H1 (cell line): ENCODE measurements at places on chromosomes 3 and 15.

DNA sequence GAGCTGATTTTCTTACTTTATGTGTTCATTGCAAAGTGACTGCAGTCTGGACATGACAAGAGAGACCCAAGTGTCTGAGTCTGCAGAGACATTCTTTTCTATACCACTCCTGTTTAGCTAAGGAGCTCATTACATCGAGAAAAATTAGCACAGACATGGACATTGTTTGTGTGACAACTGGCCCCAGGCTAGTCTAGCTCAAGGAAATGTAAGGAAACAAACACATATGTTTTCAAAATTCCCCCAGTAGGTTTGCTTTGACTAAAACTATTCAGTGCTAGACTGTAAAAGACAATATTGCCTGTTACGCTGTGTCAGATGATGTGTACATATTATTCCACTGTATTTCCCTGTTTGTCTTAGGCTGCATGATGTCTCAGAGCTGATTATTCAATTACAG lies 40.9 kb downstream of the TPRG1 start:
- no peak for DNase-seq

- DNase-seq, result no peak
These were observed 32.5 kb upstream of the SIN3A start for GRCh38 chr15:75483961-75484360.

DNA sequence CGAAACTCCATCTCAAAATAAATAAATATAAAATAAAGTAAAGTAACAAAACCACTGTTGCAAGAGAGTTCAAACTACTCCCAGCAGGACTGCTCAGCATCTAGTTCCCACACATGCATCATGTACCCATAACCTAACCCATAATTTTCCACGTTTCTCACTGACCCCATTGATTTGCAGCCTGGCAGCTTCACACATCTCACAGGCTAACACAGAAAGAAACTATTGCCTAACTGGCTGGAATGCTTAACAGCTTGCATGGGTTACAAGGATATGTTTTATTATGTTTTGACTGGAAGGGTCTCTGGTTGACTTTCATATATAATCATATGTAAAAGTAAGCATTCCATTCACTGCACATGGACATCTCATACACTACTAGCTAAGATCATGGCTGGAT lies 55.6 kb upstream of the TBC1D23 start:
- DNase-seq, result no peak

DNA sequence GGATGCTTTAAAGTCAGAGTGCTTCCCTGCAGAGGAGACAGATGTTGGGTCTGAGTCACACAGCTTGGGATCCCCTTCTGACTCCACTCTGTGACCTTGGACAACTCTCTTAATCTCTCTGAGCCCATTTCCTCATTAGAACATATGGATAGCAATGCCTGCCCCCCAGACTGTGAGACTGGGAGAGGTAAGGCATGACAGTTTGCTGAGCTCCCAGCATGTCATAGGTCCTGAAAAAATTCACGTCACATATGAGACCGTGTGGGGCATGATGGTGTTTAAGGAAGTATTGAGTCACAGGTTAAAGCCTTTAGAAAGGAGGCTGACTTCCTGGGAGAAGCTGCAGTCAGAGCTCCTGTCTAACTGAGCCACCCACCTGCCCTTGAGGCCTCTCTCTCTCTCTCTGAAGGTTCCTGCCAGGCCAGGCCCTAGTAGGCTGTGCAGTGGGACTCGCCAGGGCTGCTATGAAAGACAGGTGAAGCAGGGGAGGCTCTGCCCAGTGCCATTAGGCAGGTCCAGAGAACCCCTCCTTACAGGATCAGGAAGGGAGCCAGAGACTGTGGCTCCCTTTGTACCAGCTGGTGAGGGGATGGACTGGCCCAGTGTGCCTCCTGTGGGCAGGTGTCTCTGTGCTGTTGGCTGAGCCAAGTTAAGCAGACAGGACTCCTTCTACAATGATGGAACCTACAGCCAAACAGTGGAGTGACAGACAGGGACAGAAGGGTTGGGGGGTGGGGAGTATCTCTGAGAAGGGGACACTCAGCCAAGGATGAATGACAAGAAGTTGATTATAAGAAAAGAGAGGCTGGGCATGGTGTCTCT lies 19.5 kb upstream of the DOCK3 start:
- no peak for DNase-seq

DNA sequence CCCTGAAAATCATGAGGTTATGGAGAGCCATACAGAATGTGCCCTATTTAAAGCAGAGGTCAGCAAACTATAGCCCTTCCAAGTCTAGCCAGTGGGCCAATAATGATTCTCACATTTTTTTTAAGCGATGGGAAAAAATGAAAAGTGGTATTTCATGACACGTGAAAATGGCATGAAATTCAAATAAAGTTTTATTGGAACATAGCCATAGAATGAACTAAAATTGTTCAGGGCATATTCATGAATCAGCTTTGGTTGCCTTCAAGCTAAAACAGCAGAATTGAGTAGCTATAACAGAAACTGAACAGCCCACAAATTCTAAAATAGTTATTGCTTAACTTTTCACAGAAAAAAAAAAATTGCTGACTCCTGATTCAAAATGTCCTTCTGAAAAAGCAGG lies 104.5 kb downstream of the TFG start:
- no peak for DNase-seq

DNA sequence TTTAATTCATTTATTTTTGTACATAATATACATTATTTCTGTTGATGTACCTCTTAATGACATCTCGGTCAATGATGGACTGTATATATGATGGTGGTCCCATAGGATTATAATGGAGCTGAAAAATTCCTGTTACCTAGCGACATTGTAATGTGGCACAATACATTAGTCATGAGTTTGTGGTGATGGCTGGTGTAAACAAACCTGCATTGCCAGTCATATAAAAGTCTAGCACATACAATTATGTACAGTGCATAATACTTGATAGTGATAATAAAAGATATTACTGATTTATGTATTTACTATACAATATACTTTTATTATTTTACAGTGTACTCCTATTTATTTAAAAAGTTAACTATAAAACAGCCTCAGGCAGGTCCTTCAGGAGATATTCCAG lies 15.1 kb downstream of the TTC14 start:
- no peak for DNase-seq

GRCh38 chr15:67839499-67839928 lies 331 bp downstream of the RNU6-1 start:
- DNase-seq, result no peak

DNA sequence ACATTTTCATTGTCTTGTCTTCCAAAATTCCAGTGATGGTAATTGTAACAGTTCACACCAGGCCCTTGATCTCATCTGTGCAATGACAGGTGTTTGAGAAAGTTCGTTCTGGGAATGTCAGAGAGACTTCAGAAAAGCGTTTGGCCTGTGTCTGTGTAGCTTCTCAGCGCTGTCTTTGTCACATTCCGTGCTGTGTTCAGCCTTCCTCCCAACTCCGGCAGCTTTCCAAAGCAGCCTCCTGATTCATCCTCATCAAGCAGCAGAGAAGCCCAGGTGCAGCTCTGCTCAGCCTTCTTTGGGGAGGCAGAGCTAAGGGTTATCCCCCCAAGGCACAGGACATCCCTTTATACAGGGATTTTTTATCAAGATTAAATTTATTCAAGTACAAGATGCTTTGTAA lies 494.0 kb upstream of the SUCLG2 start:
- no peak for DNase-seq

DNA sequence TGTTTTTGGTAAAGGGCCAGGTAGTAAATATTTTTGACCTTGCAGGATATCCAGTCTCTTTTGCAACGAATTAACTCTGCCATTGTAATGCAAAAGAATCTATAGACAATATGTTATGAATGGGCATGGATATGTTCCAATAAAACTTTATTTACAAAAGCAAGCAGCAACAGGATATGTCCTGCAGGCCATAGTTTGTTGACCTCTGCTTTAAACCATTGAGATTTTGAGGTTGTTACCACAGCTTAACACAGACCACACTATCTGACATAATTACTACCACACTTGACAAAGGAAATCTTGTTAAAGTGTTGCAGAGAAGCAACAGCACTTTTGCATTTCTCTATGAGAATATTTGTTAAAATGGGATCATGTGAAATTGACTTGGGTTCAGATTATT lies 349.3 kb downstream of the ERC2 start:
- DNase-seq, result no peak

GRCh38 chr15:49990835-49991545 lies 128.0 kb downstream of the ATP8B4 start:
- no peak for DNase-seq

DNA sequence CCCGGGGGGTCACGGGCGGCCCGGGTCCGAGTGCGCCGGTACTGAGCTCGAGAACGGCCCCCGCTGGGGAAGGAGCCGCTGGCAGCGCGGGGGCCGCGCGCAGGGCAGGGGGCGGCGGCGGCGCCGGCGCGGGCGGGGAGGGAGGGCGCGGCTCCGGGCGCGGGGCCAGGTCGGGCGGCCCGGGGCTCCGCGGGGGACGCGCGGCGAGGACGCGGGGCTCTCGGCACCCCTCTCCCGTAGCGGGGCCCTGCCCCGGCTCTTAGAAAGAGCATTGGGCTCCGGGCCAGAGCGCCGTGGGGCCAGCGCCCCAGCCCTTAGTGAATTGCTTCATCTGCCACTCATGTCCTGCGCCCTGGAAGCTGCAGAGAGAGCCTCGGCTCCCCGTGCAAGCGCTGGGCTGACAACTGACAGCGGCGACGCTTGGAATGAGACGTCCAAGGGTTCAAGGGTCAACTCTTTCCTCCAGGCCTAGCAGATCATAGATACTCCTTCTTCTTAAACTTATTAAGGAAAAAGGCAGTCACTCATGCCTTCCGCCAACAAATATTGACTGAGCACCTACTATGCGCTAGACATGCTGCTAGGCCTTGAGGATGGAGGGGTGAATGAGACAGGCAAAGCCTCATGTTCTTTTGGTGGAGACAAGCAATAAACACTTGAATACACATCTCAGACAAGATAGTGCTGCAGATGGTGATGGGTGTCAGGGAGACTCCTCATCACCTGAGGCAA lies 140.8 kb downstream of the SMAD6 start:
- DNase-seq, result no peak

DNA sequence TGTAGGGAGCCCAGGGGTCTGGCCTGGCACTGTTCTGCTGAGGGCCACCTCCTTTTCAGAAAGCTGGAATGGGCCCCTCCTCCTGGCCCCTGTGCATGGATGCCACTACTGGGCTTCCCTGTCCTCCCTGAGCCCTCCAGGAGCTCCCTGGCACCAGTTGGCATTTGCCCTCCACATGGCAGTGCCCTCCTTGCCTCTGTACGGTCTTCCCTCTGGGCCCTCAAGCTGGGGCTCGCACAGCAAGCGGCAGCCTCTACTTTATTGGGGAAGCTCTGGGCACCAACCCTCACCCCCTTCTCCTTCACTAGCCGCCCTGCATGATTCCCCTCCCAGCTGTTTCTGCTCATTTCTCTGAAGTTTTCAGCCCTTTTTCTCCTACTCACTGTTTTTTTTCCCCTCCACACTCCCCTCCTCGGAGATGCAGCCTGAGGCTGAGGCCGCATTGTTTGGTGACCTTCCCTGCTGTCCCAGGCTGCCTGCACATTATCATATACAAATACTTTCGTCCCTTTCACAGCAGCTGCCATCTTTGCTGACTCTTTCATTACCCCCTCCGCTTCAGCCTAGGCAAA lies 127.3 kb downstream of the EEFSEC start:
- peak; percentile 51 for DNase-seq

- DNase-seq, result no peak
These were observed 215.3 kb downstream of the OPA1 start for GRCh38 chr3:193808317-193808716.

DNA sequence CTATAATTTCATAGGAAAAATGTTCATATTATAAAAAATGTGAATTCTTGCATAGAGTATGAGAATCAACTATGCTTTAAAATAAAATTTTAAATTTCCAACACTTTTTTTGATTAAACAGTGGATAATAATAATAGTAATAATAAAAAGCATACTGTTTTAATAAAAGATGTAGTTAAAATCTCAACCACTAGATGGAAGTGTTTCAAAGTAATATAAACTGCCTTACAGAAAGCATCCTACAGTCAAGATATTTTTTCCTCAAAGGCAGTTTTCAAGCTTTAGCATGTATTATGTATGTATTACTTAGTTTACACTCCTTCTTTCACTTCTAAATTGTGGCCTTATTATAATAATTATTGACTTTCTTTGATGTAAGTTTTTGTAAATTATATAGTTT lies 217.5 kb downstream of the CHL1 start:
- DNase-seq, result no peak

- DNase-seq, result no peak
These were observed 184.0 kb upstream of the ADAMTS9 start for GRCh38 chr3:64871834-64872249.

- DNase-seq, result no peak
These were observed 25.1 kb upstream of the TCF12 start for GRCh38 chr15:56893364-56893678.

- DNase-seq, result no peak
These were observed 36.7 kb downstream of the SRP14 start for GRCh38 chr15:40002295-40002694.

DNA sequence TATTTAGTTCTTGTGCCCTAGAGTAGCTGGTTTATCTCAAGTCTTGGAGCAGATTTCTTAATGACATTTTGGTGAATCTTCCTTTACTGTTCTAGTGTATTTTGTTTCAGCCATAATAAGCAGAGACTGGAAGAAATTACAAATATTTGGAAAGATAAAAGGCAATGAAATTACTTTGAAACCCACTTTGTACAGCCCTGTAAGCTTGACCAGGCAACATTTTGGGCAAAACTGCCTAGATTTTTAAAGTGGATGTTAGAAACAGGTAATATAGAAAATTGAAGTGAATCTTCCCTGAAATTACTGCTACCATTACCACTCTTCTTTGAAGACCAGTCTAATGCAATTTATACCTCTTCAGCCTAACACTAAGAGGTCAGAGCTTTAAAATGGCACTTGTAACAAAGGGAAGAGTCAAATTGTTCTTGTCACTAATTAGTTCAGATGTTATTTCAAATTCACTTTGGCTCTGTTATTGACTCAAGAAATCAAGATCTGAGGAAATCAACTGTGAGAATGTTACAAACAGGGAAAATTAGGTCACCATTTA lies 589.4 kb downstream of the NLGN1 start:
- DNase-seq, result no peak

DNA sequence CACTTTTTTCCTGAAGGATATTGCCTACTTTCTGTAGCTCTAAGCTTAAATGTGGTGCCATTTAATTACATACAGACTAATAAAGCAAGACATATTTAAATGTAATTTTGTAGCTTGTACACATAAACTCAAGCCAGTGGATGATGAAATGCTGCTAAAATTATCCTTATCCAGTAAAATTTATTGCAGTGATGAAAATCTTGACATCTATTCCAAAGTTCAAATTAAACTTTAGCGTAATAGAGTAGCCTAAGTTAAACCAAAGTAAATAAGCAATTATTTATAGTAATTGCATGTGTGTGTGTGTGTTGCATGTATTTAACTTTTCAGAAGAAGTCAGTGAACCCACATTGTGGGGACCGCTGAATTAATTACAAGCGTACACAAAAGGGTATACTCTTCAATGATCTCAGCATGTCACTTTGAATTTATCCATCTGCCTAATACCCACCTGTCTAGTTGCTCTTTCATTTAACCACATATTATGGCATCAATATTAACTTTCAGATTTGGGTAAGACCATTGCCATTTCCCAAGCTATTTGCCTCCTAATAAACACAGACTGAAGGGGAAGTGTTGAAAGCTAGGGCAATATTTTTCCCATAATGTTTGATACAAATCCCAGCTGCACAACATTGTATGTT lies 85.0 kb downstream of the MECOM start:
- no peak for DNase-seq

GRCh38 chr3:37148208-37148607 lies 26.2 kb downstream of the LRRFIP2 start:
- no peak for DNase-seq

GRCh38 chr3:85164436-85164835 lies 205.6 kb downstream of the CADM2 start:
- DNase-seq, result no peak

- no peak for DNase-seq
These were observed 72.5 kb upstream of the P3H2 start for GRCh38 chr3:190193210-190193609.

GRCh38 chr3:46734773-46735172 lies 17.1 kb upstream of the PRSS50 start:
- DNase-seq, result no peak
